ENCODE measurements at places on chromosomes 7 and 10.

DNA sequence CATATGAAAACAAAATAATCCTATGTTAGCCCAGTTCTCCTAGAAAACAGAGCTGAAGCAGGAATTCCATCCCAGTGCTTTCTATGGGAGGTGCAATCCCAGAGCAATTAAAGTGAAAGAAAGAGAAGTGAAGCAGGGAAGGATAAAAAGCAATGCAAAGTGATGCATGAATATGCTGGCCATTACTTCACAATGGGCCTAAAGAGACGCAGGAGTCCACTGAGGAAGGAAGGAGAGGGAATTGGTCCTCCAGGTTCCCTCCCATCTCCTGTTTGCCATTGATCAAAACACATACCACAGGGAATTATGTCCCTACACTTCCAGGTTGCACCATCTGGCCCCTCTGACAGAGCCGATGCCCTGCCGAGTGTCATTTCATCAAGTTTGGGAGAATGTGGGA is 392.2 kb upstream of the NFE2L3 start:
- DNase-seq = no peak

GRCh38 chr7:129835569-129835968 is 117.2 kb downstream of the UBE2H start:
- DNase-seq = peak; percentile 54

- no peak for DNase-seq
Observed at GRCh38 chr10:117830787-117831212, 215.9 kb downstream of the RAB11FIP2 start.

DNA sequence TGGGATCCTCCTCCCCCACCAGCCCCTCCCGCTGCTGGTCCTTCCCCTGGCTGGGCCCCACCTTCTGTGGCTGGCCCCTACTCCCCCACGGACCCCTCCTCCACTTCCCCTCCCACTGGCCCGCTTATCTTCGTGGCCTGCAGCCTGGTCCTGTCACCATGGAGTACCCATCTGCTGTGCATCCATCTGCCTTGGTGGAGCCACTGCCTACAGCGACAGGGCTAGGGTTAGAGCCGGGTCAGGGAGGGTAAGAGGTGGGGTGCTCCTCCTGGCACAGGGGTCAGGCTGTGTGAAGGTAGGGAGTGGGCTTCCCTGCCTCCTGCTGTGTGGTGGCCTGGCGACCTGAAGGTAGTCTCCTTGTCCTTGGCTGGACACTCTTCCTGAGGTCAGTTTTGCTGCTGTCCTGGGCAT is 5.2 kb downstream of the ADCY1 start:
- no peak for DNase-seq

DNA sequence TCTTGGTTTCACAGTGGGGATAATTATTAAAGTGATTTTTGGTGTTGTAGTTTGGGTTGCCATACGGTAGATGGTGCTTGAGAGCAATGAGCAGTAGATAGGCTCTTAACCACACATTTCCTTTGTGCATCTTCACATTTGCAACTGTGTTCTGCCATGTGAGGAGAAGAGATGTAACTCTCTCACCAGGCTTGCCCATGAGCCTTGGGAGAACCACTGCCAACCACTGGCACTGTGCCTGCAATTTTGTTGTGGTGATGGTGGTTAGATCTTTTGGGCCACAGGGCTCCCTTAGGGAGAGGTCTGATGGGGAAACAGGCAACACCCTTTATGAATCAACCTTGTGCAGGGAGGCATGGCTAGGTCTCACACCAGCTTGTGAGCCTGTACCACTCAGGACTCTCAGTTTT is 204.3 kb downstream of the CCDC7 start:
- DNase-seq = no peak

GRCh38 chr7:53415816-53416215 is 380.4 kb downstream of the POM121L12 start:
- DNase-seq = no peak

- no peak for DNase-seq
Observed at GRCh38 chr7:155344270-155344617, 46.6 kb downstream of the INSIG1 start.

DNA sequence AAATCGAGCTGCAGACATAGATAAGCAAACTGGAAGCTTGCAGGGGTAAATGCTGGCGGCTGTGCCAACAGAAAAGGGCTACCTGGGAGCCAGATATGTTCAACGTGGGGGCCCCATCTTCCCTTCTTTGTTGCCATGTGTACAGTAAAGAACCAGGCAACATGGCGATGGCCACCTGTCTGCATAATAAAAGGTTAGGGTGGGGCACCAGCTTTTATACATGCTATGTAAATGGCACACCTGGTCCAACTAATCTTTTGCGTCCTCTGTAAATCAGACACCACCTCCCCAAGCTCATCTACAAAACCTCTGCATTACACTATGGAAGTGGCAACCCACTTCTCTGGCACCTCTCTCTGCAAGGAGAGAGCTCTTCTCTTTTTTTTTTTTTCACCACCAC is 13.9 kb downstream of the BUD31 start:
- no peak for DNase-seq

- DNase-seq = peak; percentile 92
Observed at GRCh38 chr7:150373049-150373801, 4.6 kb downstream of the REPIN1 start.

GRCh38 chr10:132884691-132885271 is 57.6 kb downstream of the CFAP46 start:
- peak; percentile 1 for DNase-seq

DNA sequence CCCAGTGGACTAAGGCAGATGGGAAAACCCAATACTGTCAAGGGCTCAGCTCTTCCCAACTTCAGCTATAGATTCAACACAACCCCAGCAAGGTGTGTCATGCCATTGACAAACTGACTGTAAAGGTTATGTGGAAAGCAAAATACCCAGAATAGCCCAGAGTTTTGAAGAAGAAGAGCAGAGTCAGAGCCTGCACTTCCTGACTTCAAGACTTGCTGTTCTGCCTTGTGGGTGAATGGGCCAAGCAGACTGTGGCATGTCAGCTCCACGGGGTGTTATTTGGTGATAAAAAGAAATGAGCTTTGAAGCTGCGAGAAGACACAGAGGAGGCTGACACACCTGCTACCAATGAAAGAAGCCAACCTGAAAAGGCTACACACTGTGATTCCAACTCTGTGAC is 89.7 kb downstream of the NKX6-2 start:
- no peak for DNase-seq

GRCh38 chr7:94012746-94013145 is 8.6 kb upstream of the BET1 start:
- DNase-seq = no peak

- DNase-seq = no peak
Observed at GRCh38 chr10:85601526-85601925, 765.1 kb downstream of the GRID1 start.

Data from thyroid gland (tissue), 4 donors.